NCI-H345 (cell line): ENCODE measurements at places on chromosomes 5 and 9.
A peak's percentile ranks its signal among the peaks of the same experiment; 100 is the strongest.

DNA sequence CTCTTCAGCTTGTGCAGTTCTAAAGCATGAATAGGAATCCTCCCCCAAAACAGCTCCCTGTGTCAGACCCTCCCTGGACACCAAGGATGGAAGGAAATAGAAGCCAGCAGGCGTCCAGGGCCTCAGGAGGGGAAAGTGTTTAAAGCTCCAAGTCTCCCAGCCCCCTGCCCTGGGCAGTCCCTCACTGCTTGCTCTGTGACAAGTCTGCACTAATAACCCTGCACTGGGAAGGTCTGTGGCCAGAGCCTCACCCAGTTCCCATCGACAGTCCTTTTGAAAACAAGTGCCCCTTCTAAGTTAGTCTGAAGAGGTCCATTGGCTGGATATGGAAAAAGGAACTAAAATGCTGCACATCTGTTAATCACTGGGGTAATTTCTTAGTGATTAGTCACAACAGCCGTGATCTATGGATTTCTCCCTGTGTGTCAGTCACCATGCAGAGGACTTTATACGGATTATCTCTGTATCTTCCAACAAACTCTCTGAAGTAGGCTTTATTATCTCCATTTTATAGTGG is 195.3 kb downstream of the FBXL7 start:
- no peak for DNase-seq

DNA sequence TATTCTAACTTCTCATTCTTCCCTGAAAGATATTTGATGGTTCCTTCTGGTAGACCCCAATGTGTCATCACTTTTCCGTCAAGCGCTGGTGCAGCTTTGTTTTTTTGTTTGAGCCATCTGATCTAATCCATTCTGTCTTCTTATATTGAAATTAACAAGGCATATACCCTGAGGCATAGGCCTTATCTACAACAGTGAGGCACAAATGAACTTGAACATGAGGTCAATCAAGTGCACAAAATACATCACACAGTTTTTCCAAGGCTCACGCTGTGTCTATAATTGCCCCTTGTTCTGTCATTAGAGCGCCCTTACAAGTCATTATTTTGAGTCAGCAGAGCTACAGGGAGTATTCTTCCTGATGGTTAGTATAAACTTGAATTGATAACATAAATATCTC is 406.6 kb downstream of the MAT2B start:
- DNase-seq = no peak

GRCh38 chr9:135088348-135088978 is 995 bp downstream of the OLFM1 start:
- no peak for DNase-seq

- DNase-seq = no peak
Measured at GRCh38 chr9:78371981-78372380, 75.1 kb downstream of the PSAT1 start.

DNA sequence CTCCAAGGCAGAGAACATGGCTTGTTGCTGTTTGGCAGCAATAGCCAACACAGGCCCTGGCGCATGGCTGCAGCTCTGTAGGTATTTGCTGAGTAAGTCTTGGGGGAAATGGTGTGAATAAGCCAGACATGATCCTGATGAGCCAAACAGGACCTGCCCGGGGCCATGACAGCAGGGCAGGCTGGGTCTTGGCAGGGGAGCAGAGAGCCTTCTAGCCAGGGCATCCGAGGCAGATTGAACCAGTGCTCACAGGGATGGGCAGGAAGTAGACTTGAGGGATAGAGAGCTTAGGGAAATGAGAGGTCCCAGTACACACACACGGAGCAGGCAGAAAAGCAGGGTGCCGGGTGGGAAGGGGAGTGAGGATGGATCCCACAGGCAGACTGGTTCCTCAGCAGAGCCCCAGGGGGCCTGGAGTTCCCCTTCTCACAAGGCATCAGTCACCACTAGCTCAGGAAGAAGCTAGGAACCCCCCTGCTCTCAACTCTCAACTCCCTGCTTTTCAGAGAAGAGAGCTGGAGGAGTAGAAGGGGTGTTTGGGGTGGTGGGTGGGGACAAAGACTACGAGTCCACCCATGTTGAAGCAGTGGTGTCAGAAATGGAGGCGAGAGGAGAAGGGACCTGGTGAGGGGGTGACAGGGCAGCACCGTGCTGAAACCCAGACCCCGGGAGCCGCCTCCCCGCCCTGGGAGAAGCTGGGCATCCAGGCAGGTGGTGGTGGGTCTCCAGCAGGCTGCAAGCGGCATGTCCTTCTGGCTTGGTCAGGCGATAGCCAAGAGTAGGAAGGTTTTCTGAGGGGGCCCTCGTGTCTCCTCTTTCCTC is 111.1 kb downstream of the RGS3 start:
- DNase-seq = no peak

DNA sequence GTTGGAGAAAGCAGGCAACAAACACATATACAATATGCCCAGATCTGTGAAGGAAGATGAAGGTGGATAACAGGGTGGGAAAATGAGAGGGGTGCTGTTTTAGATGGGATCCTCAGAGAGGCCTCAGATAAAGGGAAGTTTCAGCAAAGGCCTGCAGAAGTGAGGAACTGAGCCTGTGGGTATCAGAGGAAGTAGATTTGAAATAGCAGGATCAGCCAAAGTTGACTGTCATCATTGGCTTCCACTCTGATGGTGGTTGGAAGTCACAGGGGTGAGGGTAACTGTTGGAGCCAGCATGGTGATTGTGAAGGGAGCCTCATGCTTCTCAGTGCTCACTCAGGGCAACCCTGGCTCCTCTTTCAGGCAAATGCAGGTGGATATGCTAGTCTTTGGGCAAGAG is 607.2 kb upstream of the CLINT1 start:
- no peak for DNase-seq

DNA sequence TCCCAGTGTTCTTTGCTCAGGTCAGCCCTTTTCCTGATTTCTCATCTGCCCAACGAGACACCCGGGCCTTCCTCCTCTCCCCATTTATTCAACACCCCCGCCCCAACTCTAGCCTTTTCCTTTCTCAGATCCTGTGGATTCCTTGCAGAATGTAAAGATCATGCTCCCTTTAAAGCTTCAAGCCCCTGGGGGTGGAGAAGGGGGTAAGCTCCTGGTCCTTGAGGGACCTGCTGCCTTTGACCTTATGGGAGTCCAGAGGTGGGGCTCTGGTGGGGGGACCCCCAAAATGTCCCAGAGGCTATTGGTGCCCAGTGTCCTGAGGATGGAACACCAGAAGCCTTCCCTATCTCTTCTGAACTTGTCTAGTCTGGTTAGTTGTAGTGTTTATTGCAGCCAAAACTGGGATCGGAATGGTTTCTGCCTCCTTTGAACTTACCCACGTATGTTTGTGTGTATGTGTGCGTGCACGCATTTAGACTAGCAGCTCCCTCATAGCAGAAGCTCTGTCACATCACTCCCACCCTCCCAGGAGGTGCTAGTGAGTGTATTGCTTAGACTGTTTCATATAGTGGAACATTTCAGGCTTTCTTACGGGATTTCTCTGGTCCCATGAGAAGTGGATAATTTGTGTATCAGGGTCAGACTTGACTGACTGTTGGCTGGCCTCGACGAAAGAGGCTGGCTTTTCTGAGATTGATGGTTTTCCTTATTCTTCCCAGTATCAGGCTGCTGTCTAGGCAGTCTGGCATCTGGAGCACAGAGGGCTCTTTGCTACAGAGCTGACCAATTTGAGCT is 1.1 kb downstream of the GALNT10 start:
- DNase-seq = no peak

- no peak for DNase-seq
Measured at GRCh38 chr9:134929193-134930158, 11.8 kb upstream of the FCN1 start.

- no peak for DNase-seq
Measured at GRCh38 chr9:99628285-99628684, 193.4 kb upstream of the NR4A3 start.

DNA sequence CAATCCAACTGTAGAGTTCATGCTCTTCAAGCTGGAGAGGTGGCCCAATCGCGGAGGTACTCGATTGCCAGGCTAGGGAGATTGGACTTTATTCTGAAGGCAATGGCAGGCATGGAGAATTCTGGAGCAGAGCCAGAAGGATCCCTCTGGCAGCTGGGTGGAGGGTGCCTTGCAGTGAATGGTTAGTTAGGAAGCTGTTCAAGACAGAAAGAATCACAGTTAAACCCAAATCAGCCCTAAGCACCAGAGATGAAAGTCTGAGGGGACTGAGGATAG is 182.4 kb downstream of the RGS3 start:
- no peak for DNase-seq

GRCh38 chr9:79446523-79447307 is 125.0 kb upstream of the TLE4 start:
- no peak for DNase-seq

- peak; percentile 22 for DNase-seq
Measured at GRCh38 chr5:24539613-24540012, 105.2 kb downstream of the CDH10 start.

DNA sequence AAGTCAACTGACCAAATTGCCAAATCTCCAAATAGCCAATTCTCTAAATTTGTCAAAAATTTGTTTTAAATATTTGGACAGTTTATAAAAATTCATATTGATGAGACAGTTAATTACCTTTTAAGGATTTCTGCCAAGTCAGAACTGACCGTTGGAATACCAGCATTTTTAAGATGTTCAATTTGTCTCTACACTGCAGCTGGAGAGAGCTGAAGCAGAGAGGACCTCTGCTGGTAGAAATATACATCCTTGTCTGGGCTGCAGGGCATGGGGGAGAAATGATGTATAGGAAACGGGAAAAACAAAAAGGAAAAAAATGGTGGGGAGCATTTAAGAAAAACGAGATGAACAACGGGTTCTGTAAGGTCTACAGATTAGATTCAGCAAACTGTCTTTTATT is 16.8 kb downstream of the NR6A1 start:
- no peak for DNase-seq
